HCT116 (cell line): ENCODE measurements at places on chromosomes 3 and 15. TPM values are rescaled to one million over a fixed set of nuclear protein-coding genes. Genes with fewer than 3 reads are reported as not detected.

Gene GOLGA8J
- not detected for total RNA-seq

GRCh38 chr15:68658641-68659358 lies 80.0 kb downstream of the CORO2B start:
- DNase-seq, result no peak

DNA sequence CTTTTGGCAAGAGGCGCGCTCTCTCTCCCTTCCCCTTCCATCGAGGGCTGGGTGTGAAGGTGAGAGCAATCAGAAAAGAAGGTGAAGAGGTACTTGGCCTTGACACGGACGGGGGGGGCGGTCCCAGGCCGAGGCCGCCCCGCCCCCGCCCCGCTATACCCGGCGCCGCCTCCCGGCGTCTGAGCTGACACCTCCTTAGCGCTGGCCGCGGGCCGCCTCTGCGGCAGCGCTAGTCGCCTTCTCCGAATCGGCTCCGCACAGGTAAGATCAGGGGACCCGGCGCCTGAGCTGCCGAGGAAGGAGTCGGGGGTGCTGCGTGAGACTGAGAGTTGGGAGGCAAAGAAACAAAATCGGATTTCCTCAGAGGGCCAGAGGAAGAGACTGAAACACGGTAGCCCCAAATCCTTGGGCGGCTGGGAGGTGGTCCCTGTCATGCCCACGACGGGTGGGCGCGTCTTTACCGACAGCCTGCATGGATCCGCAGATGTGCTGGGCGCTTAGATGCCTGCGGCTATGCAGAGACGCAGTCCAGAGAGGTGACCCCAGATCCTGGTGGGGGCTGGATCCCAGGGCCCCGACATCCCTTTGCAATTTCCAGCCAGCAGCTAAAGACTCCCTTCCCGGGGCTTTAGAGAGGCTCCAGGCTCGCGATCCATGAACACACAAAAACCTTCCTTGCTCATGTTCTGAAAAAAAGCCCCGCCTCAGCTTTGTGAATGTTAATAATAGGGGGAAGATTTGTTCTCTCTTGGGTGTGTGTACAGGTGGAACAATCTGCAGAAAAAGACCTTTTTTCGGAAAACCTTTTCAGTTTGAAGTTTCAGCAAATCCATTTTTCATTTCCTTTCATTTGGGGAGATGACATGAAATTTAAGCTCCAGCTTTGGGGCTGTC lies at the start of gene ENTPD3:
TSS of gene ENTPD3 (plus strand) at position 184 of the 894 bp plus-strand sequence. CDS start 874 bp downstream, outside the sequence.
- no peak for DNase-seq

GRCh38 chr3:149529099-149529498 lies 54.6 kb downstream of the TM4SF4 start:
- no peak for DNase-seq

GRCh38 chr3:104631254-104631653 lies 735.5 kb upstream of the ALCAM start:
- no peak for DNase-seq
